ENCODE measurements at places on chromosomes 7 and 10.

DNA sequence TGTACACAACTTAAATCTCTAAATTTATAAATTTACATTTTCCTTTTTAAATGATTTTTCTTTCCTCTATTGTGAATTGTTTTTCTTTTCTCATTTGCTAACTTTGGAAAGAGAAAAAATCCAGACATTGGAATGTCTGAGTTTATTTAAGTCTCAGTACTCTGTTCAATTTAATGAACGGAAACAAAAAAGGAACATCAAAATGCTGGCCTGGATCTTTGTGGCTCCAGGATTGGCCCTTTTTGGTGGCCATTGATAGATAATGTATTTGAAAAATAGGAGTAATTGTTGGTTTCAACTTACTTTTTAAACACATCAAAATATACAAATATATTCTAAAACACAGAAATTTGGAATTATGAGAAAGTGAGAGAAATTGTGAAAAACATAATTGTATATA is 336.0 kb downstream of the SUGCT start:
- no peak for DNase-seq

GRCh38 chr7:140649556-140650205 is 9.1 kb upstream of the DENND2A start:
- peak; percentile 39 for DNase-seq

DNA sequence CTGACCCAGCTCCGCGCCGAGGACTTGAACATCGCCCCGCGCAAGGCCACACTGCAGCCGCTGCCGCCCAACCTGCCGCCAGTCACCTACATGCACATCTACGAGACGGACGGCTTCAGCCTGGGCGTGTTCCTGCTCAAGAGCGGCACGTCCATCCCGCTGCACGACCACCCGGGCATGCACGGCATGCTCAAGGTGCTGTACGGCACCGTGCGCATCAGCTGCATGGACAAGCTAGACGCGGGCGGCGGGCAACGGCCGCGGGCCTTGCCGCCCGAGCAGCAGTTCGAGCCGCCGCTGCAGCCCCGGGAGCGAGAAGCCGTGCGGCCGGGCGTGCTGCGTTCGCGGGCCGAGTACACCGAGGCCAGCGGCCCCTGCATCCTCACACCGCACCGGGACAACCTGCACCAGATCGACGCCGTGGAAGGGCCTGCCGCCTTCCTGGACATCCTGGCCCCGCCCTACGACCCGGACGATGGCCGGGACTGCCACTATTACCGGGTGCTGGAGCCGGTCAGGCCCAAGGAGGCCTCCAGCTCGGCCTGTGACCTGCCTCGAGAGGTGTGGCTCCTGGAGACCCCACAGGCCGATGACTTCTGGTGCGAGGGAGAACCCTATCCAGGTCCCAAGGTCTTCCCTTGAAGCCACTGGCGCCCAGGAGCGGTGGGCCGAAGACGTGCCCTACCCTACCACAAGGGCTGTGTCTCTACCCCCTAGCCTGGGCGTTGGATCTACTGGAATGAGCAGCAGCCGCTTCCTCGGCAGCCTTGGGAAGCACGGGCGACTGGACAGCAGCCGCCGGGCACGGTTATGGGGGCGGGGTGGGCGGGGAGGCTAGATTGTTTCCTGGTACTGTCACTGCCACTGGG is 945 bp downstream of the ADO start:
- no peak for DNase-seq

GRCh38 chr7:132004529-132004928 is 448.1 kb upstream of the PODXL start:
- DNase-seq = no peak

GRCh38 chr10:4345877-4346646 is 479.9 kb upstream of the AKR1E2 start:
- no peak for DNase-seq

GRCh38 chr10:75358132-75358531 is 43.4 kb downstream of the ZNF503 start:
- no peak for DNase-seq

- DNase-seq = no peak
Measured at GRCh38 chr10:71660313-71660712, 59.3 kb downstream of the C10orf105 start.

- DNase-seq = peak; percentile 84
Measured at GRCh38 chr10:47322300-47323061, at the start of gene GDF2. TSS of gene GDF2 (plus strand) at chr10:47322454. CDS start at chr10:47322669, 215 bp downstream.

DNA sequence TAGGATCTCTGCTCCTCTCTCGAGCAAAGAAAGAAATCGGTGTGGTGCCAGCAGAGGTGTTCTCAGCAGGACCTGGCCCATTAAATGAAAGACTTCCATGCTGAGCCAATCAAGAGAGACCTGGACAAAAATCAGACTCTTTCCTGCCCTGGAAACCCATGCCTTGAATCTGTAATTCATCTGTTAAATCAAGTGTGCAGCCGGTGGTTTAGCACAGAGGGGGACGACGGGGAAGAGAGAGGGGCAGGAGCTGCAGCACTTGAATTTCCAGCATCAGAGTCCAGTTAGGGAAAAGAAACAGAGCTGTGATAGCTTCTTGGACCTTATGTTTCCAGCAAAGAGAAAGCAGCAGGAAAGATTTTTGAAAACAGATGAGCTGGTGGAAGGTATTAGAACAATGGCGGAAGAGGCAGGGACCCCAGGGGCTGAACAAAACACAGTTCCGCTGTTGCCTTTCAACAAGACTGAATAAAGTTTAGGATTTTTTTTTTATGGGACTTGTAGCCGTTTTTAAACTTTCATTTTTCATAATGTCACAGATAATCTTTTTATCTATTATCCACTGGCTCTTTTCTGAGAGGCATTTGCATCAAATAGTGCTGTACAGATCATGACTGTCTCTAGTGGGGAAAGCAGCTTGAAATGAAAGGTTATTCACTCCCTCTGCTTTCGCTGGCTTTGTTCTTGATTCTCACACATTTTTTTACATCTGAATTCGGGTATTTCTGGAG is 543.6 kb upstream of the GALNT17 start:
- no peak for DNase-seq

DNA sequence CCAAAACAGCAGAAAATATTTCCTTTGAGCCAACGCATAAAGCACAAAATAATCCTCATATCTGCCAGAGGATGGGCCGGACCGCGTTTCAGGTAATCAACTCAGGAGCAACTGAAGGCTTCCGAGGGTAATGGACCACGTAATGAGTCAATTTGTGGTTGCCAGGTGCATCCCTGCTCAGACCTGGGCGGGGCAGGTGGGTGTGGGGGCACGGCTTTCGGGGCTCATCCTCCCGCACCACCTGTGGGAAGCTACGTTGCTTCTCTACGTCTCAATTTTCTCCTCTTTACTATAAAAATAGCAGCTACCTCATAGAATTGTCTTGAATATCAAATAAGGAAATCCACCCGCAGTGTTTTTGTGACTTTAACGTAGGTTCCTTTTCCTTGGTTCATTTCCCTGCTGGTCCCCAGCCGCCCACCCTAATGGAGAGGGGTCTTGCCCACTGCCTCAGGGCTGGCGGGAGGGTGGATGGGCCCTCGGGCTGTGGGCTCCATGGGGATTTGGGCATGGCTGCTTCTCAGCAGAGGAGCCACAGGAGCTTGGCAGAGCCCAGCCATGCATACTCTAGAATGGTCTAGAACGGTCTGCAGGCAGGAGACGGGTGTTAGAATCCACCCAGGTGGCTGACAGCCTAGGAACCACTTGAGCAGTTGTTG is 324.7 kb downstream of the ADARB2 start:
- DNase-seq = peak; percentile 47

- no peak for DNase-seq
Measured at GRCh38 chr10:125068406-125068805, 92.0 kb downstream of the CTBP2 start.

DNA sequence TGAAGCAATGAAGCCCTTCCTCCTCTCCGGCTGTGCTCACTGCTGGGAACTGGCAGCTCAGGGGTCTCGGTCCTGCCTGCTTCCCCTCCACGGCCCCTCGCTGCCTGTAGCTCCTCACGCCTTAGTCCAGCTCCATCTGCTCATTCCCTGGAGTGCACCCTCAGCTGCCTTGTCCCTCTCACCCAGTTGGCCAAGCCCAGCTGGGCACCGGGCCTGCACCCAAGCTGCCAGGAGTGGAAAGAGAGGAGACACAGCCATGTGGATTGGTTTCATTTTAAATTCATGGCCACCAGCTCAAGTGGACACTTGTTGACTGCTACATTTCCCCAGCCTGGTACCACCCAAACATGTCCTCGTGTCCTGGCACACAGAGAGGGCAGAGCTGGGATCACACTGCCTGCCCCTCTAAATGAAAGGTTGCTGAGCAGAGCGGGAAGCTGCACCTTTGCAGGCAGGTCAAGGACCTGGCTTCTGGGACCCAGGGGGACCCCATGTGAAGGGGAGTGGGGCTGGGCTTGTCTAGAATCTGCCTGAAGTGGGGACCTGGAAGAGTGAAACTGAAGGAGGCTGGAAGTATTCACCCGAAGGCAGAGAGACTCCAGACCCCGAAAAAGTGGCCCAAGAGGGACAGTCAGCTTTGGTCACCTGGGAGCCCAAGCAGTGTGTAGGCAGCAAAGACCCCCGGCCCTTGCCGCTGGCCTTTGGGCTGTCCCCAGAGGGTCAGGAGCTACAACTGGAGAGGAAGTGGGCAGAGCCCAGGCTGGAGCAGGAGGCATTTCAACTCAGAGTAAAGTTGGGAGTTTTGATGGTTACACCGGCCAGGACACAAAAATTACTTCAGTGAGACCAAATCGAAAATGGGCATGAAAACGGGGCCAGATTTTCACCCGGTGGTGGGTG is 15.0 kb upstream of the BNIP3 start:
- no peak for DNase-seq

DNA sequence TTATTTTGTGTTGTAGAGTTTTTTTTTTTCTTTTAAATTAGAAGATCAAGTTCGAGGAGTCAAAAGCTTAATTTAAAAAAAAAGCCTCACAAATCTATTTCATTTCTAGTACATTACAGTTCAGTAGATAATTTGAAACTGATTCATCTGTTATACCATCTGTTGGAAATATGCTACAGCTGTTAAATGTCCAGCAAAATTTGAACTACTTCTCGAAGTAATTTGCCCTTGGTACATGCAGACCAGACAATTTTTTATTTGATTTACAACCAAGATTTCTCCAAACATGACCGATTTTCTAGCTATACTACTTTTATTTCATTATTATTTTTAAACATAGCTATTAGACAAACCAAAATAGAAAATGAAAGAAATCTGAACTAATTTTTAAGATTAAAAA is 647.9 kb downstream of the CNTNAP2 start:
- DNase-seq = no peak

GRCh38 chr10:109977382-109977806 is 30.4 kb upstream of the ADD3 start:
- no peak for DNase-seq

DNA sequence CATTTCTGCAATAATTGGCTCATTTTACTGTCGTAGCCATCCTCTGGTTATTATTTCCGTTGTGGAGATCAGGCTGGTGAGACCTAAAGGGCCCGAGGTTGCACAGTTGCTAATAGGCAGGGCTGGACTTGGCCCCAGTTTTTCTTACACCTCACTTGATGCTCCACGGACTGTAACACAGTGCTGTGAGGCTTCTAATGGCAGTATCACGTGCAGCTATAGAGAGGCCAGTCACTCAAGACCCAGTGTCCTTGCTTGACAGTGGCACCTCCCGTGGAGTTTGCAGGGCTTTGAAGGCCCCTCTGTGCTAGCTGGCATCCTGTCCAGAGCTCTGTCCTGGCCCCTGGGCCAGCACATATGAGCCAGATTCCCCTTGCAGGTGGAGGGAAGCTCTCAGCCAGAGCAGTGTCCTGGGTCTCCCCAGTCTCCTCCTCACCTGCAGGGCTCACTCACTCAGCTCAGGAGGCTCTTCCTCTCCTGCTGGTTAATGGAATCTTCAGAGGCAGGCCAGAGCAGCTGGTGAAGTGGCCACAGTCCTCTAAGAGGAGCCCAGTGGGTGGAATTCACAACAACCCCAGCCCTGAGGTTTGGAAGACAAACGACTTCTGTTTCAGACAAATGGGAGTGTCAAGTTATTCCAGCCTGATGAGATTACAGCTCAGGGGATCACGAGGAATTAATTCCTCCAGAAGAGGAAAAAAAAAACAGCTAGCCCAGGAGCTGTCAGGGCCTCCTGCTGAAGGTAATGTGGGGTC is 114.2 kb upstream of the FAM180A start:
- no peak for DNase-seq

GRCh38 chr7:127822822-127823508 is 171.0 kb downstream of the SND1 start:
- no peak for DNase-seq

- DNase-seq = peak; percentile 73
Measured at GRCh38 chr10:132282667-132283603, 24.8 kb downstream of the STK32C start.

GRCh38 chr10:43091846-43092245 is 15.0 kb downstream of the RET start:
- DNase-seq = no peak

GRCh38 chr7:5248201-5248885 is 34.4 kb upstream of the SLC29A4 start:
- DNase-seq = no peak

GRCh38 chr10:10777279-10777678 is 240.4 kb upstream of the CELF2 start:
- DNase-seq = no peak

- no peak for DNase-seq
Measured at GRCh38 chr7:6181136-6181535, 91.3 kb downstream of the CYTH3 start.

GRCh38 chr7:6730343-6730633 is 23.5 kb upstream of the ZNF12 start:
- DNase-seq = no peak

DNA sequence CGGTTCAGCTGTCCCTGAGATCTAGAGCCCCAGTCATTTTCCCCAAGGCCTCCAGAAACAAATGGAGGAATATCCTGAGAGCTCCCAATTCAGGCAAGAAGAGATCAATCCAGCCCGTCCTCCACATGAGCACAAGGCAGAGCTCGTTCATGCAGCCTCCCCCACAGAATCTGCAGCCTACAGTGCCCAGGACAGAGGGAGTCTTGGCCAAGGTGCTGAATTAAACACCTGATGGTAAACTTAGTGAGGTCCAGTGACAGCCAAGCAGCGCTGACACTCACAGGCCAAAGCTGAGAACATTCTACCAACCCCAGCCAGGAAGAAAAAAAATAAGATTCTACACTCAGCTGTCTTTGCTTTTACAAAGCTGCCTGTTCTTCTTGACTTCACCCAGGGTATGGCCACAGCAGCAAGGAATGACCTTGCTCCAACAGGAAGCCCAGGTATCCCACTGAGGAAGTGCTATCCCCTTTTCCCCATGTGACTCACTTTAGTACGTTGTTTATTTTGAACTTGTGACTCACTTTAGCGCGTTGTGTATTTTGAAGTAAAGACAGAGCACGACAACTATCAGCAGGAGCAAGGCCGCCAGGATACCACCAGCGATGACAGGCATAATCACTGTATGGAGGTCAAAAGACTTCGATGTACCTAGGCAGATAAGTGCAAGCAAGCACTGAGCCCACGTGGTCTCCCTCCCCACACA is 4.4 kb upstream of the CUZD1 start:
- no peak for DNase-seq

Data from chondrocyte (in vitro differentiated cells).